Fibroblast of skin of right quadriceps (primary cell): ENCODE measurements at places on chromosomes 3 and 15.

DNA sequence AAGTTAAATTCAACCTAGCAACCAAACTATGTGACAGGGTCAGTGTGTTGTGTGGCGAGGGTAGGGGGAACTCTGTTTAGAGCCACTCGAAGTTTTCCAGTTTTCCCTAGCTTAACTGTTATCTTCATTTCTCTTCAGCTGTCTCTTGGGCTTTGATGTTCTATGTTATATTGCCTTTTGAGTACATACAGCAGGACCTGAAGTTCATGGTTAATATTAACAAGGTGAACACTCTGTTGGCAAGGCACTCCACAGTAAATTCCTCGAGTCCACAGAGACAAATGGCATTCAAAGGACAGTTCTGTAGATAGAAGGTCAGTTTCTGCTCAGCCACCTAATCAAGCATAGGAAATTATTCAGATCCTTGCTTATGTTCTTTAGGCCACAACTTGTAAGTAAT lies 147.9 kb upstream of the DPH6 start:
- DNase-seq, result no peak

GRCh38 chr3:33030802-33031201 lies 66.1 kb downstream of the GLB1 start:
- DNase-seq, result no peak

GRCh38 chr3:11558411-11558903 lies 85.3 kb downstream of the VGLL4 start:
- no peak for DNase-seq

DNA sequence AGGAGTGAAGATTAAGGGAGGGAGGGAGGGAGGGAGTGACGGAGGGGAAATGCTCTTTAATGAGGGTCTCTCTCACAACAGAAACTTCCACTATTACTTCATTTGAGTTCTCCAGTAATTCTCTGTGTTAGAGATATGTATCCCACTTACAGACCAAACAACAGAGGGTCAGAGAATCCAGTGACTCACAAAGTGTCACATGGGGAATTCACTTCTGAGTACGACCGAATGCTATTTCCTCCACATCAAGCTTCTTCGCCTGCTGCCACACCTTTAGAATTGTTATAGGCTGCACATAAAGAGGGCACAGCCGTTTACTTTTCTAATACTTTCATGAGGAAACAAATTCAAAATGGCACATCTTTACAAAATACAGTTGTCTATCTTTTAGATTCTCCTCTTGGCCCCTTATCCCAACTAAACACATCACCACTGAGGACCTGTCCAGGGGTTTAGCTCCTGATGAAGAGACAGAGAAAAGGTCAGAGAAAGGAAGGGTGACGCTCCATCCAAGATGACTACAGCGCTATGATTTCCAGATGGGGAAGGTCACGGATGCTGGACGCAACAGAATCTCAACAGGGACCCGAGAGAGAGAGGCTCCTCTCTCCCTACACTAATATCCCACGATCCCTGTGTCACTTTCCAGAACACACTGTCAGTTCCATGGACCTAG lies 119.0 kb downstream of the XXYLT1 start:
- DNase-seq, result peak; percentile 80

DNA sequence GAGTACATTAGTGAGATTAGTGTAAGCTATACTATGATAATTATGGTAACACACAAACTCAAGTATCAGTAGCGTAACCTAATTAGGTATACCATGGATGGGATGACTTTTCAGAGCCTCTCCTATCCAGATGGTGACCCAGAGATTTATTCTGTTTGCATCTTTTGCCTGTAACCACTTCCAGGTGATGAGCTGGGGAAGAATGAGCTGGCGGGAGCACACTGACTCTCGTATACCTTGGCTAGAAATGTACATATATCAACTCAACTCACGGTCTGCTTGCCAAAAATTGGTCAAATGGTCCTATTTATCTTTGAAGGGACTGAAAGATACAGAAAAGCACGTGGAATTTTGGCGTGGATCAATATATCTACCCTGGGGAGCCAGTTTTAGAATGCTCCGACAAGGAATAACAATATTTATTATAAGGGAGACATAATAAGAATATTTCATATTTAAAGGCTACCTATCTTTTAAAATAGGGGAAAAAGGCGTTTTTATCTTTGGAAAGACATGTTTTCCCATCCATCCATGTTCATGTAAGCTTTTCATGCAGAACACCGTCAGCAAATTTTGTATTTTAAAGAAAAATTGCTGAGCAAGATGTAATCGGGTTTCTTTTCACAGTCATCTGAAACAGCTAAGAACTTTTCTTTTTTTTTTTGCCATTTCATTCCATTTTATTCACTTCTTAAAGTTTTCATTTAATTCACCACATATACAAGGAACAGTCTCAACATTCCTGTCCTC lies 502.6 kb upstream of the CBLB start:
- DNase-seq, result no peak

- DNase-seq, result no peak
Measured at GRCh38 chr15:82020625-82021394, 25.0 kb downstream of the MEX3B start.

DNA sequence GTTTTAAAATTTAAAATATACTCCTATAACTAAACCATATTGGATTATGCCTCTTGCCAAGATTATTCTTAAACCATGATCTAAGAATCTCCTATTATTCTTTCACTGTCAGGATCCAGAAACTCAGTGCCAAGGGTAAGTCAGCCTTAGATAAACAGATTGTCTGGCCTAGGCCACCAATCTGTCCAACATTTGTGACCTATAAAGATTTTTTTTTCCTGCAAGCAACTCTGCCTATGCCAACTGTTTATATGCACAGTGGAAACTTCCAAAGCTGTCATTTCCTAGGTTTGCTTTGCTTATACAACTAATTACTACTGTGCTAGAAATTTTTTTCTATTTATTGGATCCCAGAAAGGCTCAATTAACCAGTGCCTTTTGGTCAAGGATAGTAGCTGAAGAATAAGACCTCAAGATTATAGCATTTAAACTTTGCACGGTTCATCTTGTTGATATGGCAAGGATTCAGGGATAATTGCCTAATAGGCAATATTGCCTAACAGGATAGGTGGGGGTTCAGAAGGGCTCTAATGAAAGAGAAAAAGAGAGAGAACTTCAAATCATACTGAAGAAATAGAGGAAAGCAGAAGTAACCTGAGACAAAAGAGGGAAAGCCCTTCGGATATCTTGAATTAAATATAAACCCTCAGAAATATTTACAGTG lies 22.8 kb downstream of the GAP43 start:
- DNase-seq, result no peak

- peak; percentile 13 for DNase-seq
Measured at GRCh38 chr3:126971891-126972351, 11.0 kb upstream of the PLXNA1 start.

- DNase-seq, result peak; percentile 80
Measured at GRCh38 chr15:41568350-41569017, 9.5 kb downstream of the TYRO3 start.

DNA sequence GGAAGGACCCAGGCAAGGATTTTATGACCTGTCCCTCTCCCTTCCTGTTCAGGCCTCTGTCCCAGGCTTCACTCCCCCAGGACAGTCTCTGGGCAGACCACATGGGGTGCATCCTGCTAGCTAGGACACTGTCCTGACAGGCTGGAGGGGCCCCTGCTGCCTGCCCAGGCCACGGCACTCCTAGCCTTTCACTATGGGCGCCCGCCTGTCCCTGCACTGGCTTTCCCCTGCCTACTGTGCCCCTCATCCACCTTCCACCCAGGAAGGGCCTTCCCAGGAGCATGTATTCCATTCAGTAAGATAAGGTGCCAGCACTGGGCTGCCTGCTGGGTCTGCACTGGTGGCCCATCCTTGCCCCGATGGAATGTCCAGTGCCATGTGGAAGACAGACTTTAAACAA lies 145.3 kb downstream of the DNAJB8 start:
- no peak for DNase-seq

GRCh38 chr3:56423661-56424099 lies 44.6 kb downstream of the ERC2 start:
- peak; percentile 5 for DNase-seq

- no peak for DNase-seq
Measured at GRCh38 chr3:59978979-59979378, 929.2 kb upstream of the CFAP20DC start.

DNA sequence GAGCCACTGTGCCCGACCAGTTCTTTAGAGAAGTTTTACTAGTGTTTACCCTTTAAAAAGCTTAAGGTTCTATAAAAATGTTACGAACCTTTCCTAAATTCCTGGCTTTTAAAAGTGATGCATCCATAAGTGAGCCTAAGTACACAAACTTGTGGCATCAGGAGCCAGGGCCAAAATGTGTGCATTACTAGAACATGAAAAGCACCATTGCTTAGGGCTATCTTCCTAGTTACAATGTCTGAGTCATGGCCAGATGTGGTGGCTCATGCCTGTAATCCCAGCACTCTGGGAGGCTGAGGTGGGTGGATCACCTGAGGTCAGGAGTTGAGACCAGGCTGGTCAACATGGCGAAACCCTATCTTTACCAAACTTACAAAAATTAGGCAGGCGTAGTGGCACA lies 39.9 kb downstream of the LEO1 start:
- no peak for DNase-seq

- no peak for DNase-seq
Measured at GRCh38 chr3:129078510-129078909, 17.9 kb downstream of the GP9 start.

- no peak for DNase-seq
Measured at GRCh38 chr3:112740835-112741234, 99.9 kb upstream of the CCDC80 start.

- DNase-seq, result peak; percentile 68
Measured at GRCh38 chr3:170862618-170863374, 7.2 kb downstream of the RPL22L1 start.

DNA sequence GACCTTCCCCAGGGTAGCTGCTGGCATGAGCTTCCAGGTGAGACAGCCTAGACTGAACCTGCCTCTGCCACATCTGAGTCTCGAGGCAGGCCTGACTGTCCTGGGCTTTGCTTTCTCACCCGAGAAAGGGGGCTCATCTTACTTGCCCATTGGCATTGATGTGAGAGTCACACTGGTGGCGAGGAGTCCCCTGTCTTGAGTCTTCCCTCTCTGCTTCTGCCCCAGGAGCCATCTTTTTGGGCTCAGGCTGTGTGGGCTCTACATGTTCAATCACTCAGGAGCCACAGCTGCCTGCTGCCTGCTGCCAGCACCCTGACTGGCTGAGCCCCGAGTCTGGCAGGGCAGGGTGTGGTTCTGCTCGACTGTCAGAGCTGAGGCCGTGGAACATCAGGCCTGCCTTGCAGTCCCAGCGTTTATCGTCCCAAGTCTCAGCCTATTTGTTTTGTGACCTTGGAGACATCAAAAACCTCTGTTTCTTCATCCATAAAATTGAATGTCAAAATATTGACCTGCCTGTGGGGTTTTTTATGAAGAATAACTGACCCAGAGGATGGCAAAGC lies 132.5 kb downstream of the DNAJB8 start:
- no peak for DNase-seq

- DNase-seq, result no peak
Measured at GRCh38 chr15:82846621-82847020, 37.2 kb downstream of the WHAMM start.

GRCh38 chr3:195885036-195885891 lies 23.1 kb downstream of the TNK2 start:
- no peak for DNase-seq

DNA sequence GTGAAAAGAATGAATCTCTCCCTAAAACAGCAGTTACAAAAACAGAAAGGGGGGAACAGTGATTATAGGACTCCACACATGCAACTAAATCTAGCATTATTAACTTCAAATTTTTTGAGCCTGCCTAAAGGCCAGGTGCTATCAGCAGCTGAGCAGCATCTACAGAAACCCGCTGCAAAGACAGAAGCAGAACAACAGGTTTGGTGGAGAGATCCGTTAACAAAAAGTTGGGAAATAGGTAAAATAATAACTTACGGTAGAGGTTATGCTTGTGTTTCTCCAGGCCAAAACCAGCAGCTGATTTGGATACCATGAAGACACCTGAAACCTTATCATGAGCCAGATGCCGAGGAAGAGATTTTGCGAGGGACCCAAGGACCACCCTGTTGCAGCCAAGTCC lies 201.6 kb upstream of the UBE3A start:
- no peak for DNase-seq

GRCh38 chr3:65672871-65673815 lies 365.6 kb downstream of the MAGI1 start:
- DNase-seq, result peak; percentile 31

- no peak for DNase-seq
Measured at GRCh38 chr15:78508272-78508671, 895 bp downstream of the HYKK start.

- DNase-seq, result peak; percentile 87
Measured at GRCh38 chr3:29972320-29972993, 633.9 kb upstream of the TGFBR2 start.

GRCh38 chr3:191985691-191986090 lies 524.7 kb downstream of the PYDC2 start:
- no peak for DNase-seq
